ENCODE measurements at places on chromosomes 5 and 9.

DNA sequence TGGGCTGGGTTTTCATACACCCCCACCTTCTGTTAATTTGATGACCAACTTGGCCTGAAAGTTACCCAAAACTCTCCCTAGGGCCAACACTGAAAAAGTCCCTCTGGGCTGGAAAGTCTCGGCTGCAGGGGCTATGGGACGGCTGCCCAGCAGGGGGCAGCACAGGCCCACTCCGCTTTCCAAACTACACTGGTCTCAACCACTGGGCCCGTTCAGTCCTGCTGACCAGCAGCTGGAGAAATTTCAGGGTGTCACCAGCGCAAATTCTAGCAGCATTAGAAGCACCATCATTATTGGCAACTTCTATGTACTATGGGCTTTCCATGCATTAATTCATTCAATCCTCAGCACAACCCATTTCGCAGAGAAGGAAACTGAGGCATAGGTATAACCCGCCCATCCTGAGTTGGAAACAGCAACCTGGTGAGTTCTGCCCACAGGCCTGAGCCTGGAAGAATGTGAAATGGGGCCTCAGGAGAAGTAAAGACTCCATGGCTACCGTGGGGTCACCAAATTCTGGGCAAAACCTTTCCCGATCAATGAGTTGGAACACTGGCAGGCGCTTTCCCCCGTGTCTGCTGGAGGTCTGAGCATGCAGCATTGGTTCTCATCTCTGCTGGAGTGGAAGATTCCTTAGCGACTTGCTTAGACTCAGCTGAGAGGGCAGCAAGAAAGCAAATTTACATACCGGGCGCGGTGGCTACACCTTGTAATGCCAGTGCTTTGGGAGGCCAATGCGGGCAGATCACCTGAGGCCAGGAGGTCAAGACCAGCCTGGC lies 9.7 kb downstream of the ORM2 start:
- peak; percentile 24 for DNase-seq

GRCh38 chr5:85972539-85972938 lies 645.2 kb upstream of the COX7C start:
- DNase-seq: no peak

DNA sequence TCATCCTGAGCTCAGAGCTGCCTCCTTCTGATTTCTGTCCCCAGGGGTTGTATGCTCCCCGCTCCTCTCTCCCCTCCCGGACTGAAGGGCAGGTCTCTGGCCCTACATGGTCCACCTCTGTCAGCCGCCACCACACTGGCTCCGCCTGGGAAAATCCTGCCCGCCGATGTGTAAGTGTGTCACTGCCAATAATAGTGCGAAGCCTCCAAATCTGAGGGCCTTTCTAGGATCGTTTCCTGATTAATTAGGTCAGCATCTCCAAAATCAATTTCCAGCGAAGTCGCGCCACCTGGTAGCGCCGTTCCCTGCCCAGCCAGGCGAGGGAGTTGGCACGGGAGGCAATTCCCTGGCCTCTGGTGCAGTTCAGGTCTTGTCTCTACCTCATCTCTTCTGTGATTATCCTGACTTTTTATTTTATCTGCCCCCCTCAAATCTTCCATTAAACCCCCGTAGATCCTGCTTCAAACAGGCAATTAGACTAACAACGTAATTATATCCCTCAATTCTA lies 73.5 kb downstream of the ZNF618 start:
- DNase-seq: no peak

GRCh38 chr5:43409809-43410271 lies 2.4 kb downstream of the CCL28 start:
- no peak for DNase-seq

GRCh38 chr5:138932171-138932810 lies 57.2 kb upstream of the LRRTM2 start:
- no peak for DNase-seq
